ENCODE measurements at places on chromosomes 16 and 17.
A peak's percentile ranks its signal among the peaks of the same experiment; 100 is the strongest.

GRCh38 chr17:76547183-76547641, 7.4 kb downstream of the PRCD start:
- DNase-seq = peak; percentile 73

DNA sequence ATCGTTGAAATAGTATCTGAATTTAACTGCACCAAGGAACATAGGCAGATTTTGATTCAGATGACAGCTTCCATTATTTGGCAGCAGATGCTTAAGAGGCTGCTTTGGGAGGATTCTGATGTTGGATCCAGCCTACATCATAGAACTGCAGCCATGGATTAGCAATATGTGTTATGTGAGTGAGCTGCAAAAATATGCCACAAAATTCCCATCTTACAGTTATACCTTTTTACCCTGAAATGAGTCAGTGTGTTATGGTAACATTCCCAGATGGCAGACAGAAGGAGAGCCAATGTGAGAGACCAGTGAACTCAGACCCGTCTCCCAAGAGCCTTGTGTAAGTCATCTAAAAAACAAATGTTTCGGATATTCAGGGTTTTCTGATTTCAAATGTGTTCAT, 206.1 kb downstream of the CDH13 start:
- DNase-seq = peak; percentile 89

GRCh38 chr17:13429201-13429600, 172.5 kb downstream of the HS3ST3A1 start:
- DNase-seq = peak; percentile 91

- DNase-seq = no peak
Observed at GRCh38 chr16:15631730-15632409, 11.1 kb downstream of the MARF1 start.

- DNase-seq = no peak
Observed at GRCh38 chr16:75203096-75203495, 3.9 kb downstream of the CTRB2 start.

DNA sequence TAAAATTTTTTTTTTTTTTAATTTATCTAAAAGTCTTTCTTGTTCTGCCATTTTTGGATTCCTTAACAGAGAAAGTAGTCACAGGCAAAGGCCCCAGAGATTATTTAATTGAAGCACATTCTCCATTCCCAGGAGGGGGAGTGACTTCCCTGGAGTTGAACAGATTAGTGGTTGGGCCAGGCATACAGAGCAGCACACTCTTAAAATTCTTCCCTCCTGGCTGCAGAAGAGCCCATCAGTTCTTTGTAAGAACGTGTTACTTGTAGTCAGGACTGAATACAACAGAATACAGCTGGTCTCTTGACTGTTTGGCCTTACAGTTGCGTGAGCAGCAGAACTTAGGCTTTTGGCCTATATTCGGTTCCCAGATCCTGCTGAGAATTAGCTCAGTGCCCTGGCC, 1.8 kb downstream of the ALKBH5 start:
- DNase-seq = peak; percentile 49

DNA sequence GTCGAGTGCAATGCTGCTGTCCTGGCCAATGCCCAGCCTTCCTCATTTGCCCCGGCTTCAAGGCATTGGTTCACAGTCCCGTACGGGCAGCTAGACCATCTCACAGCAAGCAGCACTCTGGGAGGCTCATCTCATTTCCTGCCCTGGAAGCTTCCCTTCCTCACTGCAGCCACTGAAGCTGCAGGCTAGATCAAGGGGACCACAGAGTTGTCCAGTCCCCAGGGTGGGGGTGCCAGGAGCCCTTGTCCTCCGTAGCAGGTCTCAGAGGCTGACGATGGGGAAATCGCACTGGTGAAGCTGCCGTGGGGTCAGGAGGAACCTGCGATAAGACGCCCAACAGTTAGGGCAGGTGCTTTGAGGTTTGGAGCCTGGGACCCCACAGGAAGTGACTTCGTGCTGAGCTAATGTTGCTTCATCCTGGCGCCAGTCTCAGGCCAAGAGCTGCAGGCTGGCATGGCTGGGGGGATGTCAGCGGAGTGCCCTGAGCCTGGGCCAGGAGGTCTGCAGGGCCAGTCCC, at the start of gene SPNS3:
Gene SPNS3 (plus strand): TSS at position 426 of the 517 bp plus-strand sequence. CDS start 28 bp downstream, at position 454.
- DNase-seq = no peak

GRCh38 chr17:47776330-47777197, 43.5 kb downstream of the TBX21 start:
- DNase-seq = peak; percentile 39

GRCh38 chr17:28693869-28694268, 17.8 kb downstream of the PROCA1 start:
- no peak for DNase-seq

GRCh38 chr16:13076878-13077277, 175.5 kb downstream of the SHISA9 start:
- no peak for DNase-seq

All from fibroblast of skin of right biceps (primary cell).